NCI-H1092 (cell line): ENCODE measurements at places on chromosomes 1 and 21.

DNA sequence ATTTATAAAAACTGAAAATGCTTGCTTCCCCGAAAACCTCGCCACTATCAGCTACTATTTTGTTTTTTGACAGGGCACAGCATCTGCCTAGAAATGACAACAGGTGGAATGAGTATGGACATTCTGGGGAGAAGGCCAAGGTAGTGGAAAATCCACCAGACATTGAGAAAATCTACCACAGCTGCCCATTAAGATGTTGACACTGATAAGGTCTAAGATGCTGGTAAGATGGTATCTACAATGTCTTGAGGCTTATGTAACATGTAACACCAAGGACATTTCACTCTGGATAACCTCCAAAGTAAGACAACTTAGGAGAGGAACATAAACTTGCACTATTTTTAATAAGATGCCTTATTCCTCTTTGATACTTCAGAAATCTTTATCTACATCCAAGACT lies 374.2 kb downstream of the PTBP2 start:
- no peak for DNase-seq

DNA sequence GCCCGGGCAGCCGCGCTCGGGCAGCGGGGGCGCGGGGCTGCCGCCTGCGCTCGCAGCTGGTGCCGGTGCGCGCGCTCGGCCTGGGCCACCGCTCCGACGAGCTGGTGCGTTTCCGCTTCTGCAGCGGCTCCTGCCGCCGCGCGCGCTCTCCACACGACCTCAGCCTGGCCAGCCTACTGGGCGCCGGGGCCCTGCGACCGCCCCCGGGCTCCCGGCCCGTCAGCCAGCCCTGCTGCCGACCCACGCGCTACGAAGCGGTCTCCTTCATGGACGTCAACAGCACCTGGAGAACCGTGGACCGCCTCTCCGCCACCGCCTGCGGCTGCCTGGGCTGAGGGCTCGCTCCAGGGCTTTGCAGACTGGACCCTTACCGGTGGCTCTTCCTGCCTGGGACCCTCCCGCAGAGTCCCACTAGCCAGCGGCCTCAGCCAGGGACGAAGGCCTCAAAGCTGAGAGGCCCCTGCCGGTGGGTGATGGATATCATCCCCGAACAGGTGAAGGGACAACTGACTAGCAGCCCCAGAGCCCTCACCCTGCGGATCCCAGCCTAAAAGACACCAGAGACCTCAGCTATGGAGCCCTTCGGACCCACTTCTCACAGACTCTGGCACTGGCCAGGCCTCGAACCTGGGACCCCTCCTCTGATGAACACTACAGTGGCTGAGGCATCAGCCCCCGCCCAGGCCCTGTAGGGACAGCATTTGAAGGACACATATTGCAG lies 3.0 kb downstream of the ARTN start:
- peak; percentile 24 for DNase-seq

- DNase-seq: no peak
Measured at GRCh38 chr1:100502052-100502792, 35.7 kb upstream of the GPR88 start.

DNA sequence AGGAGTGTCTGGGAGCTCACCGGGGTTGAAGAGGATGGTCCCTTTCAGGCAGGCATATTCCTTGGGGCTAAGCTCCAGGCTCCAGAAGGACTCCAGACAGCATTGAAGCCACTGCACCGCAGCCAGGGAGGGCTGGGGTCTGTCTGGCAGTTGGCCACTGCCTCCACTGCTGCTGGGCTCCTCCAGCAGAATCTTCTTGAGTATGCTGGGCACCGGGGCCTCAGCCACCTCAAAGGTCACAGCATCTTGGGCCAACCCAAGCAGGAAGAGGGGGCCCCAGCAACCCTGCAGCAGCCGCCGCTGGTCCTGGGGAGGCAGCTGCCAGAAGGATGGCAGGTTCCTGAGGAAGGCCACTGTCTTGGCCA lies 404 bp downstream of the NR0B2 start:
- no peak for DNase-seq

DNA sequence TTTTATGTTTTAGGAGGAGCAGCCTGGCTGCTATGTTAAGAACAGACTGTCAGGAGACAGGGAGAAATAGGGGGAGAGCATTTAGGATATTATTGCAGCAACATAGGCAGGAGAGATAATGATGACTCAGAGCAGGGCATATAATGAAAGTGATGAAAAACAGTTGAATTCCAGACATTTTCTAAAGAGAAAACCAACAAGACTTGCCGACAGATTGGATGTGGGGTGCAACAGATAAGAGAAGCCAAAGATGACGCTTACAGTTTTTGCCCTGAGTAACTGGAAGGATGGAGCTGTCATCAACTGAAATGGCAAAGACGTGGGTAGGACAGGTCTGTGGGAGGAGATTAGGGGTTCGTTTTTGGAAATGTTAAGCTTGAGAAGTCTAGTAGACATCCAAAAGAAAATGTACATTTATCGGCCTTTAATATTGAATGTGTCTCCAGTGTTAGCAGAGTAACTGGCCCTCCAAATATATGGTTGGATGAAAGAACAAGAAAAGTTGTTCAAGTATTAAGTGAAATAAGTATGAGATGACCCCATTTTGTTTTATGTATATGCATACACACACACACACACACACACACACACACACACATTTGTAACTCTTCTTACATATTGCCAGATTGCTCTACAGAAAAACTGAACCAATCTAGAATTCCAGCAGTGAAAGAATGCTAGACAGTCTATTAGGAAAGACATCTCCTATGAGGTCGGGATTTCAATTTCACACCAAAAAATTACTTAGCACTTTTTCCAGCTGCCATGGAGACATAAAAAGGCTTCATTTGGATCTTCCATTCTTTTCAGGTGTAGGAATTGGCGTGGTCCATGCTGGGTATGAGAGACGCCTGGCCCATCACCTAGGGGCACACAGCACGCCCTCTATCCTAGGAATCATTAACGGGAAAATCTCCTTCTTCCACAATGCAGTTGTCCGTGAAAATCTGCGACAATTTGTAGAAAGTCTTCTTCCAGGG lies 17.2 kb downstream of the DNAJC16 start:
- DNase-seq: no peak

GRCh38 chr1:207960346-207960745 lies 49.4 kb upstream of the CD34 start:
- no peak for DNase-seq
